Activated B cell treated with CpG ODN at 0.5 μM for 24 hours (primary cell): ENCODE measurements at places on chromosomes 2 and 18. TPM values are rescaled to one million over a fixed set of nuclear protein-coding genes. Genes with fewer than 3 reads are reported as not detected.

PCARE gene
- not detected in 2 replicates for total RNA-seq

DNA sequence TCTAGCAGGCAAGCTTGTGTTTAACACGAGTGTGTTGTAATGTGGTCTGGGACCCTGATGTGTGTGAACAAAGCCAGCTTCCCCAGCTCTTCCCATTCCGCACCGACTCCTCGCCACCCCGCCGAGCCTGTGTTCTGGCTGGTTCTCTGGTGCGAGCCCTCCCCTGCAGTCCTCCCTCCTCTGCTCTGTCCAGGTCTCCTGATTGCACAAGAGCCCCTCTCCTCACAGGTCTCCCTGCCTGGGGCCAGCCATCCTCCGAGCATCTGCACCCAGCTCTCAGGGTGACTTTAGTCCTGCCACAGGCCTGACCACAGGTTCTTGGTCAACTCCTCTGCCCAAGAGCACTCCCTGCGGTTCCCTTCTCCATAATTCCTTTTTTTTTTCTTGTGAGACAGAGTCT is 13.2 kb downstream of the SLC66A3 start:
- H3K27ac ChIP-seq, result no peak overlapping the region
- no peaks in the 10 kb centered on the region for H3K4me1 ChIP-seq
- H3K36me3 ChIP-seq, result peaks cover 8% of the 10 kb centered on the region
- H3K4me3 ChIP-seq, result no peak overlapping the region
- no peak for DNase-seq

DNA sequence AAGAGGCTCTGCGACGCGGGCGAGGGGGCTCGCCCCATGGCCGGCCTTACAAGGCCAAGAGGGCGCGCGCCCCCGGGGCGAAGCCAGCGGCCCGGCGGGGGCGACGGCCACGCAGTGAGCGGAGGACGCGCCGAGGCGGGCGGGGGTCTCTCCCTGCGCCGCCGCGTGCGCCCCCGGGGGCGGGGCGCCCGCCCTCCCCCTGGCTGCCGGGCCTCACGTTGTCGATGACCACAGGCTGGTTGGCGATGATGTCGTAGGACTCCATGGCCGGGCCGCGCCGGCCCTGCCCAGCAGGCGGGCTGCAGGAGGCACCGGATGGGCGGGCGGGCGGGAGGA is 250 bp downstream of the ACTR1B start:
- peak overlapping the region; percentile 91 for H3K4me3 ChIP-seq
- H3K4me1 ChIP-seq, result peaks cover 28% of the 10 kb centered on the region
- no peak overlapping the region for H3K27ac ChIP-seq
- no peaks in the 10 kb centered on the region for H3K27me3 ChIP-seq

- H3K4me1 ChIP-seq, result no peaks in the 10 kb centered on the region
- H3K36me3 ChIP-seq, result no peaks in the 10 kb centered on the region
- H3K4me3 ChIP-seq, result no peak overlapping the region
- H3K27ac ChIP-seq, result no peak overlapping the region
- H3K27me3 ChIP-seq, result peaks cover 4% of the 10 kb centered on the region
Measured at GRCh38 chr2:157923598-157924217, 47.6 kb upstream of the ACVR1 start.

DNA sequence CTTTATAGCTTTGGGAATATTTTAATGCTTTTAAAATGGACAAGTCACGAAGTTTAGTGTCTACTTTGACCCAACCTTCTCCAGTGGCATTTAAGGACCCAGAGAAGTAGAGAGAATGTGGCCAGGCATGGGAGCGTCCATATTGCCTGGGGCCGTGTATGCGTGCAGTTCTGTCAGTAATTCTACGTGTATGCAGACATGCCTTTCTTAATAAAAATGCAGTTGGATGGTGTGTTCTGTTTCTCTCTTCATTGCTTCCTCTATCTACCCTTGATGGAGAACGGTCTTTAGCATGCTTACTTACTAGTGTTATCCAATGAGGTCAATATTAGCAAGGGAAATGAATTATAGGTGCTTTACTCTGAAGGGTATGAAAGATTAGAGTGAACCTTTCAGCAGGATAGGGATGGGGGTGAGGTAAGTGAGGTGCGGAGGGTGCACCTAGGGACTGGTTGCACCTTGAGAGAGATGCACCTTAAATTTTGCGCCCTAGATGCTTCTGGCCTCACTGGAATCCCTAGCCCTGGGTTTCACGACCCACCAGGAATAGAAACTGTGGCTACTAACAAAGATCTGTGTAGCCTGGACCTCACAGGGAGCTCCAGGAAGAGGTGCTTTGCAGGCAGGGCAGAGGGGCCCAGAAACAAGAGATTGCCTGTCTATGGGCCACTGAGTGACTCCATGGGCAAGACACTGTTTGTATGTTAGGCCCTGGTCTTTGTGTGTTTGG is 194.3 kb downstream of the MYCN start:
- no peaks in the 10 kb centered on the region for H3K4me1 ChIP-seq
- no peak overlapping the region for H3K4me3 ChIP-seq
- no peak for DNase-seq
- H3K27ac ChIP-seq, result no peak overlapping the region
- H3K27me3 ChIP-seq, result no peaks in the 10 kb centered on the region
